ENCODE measurements at places on chromosomes 11 and 22.

DNA sequence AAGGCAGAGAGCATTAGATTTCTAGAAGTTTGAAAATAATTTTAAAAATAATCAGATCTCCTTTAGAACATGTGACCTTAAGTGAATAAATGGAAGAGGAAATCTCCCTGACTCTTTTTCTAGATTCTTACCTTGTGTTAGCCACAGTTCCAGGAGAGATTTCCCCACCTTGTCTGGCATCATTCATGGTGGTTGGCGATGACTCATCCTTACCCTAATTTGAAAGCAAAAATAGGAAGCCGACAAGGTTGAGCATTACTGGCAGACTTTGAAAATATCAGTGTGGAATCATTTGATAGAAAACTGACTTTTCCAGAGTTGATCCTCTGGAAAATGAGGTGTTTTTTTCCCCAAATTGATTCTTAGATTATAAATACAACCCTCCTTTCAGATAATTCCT is 48.1 kb downstream of the CNTN5 start:
- no peak for DNase-seq

- DNase-seq = no peak
Measured at GRCh38 chr22:44289414-44290171, 23.2 kb downstream of the SHISAL1 start.

- DNase-seq = no peak
Measured at GRCh38 chr11:84022201-84022600, 736.0 kb upstream of the CCDC90B start.

- no peak for DNase-seq
Measured at GRCh38 chr11:10374386-10374785, 69.5 kb downstream of the ADM start.

DNA sequence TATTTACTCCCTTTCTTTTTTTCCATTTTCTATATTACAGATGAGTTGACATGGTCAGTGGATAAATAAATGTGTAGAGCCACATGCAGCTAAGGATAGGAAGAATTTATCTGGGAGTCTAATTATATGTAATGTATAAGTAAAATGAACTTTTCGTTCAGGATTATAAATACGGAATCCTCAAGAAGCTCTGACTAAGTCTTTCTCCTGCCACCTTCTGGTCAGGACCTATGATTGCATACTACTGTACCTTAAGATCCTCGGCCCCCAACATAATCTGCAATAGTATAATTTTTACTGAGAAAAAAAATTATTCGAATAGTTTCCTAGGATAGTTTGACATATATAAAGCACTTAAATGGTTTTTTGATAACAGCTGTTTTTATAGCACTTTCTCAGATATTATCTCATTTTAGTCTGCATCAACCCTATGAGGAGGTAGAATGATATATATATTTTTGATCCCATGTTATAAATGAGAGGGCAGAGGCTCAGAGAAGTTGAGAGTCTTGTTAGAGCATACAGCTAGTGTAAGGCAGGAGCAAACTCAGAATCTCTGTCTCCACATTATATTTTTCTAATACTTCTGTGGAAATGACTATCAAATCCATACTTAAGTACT is 36.1 kb downstream of the CCDC90B start:
- DNase-seq = no peak

GRCh38 chr11:119744577-119744976 is 15.6 kb upstream of the NECTIN1 start:
- DNase-seq = no peak

GRCh38 chr11:118734031-118734430 is 54.6 kb upstream of the TREH start:
- DNase-seq = no peak

GRCh38 chr11:102205805-102206204 is 95.6 kb downstream of the YAP1 start:
- DNase-seq = no peak

- no peak for DNase-seq
Measured at GRCh38 chr11:73243093-73243485, 25.0 kb downstream of the P2RY2 start.

DNA sequence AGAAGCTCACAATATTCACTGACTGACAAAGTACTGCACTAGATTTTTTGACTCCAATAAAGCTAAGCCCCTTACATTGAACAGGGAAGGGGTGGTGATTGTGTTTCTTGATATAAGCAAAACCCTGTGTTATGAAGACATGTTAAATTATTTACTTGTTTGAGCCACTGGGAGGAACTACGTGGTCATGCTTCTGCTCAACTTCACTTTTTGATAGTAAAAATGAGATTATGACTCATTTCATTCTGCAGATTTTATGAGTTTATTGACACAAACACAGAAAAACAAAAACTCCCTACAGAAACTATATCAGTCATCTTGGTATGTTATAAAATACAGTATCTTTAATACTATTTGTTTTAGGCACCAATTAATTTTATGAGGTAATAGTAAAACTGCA is 124.7 kb downstream of the CADM1 start:
- DNase-seq = no peak

GRCh38 chr11:122743949-122744348 is 88.4 kb downstream of the UBASH3B start:
- peak; percentile 32 for DNase-seq

DNA sequence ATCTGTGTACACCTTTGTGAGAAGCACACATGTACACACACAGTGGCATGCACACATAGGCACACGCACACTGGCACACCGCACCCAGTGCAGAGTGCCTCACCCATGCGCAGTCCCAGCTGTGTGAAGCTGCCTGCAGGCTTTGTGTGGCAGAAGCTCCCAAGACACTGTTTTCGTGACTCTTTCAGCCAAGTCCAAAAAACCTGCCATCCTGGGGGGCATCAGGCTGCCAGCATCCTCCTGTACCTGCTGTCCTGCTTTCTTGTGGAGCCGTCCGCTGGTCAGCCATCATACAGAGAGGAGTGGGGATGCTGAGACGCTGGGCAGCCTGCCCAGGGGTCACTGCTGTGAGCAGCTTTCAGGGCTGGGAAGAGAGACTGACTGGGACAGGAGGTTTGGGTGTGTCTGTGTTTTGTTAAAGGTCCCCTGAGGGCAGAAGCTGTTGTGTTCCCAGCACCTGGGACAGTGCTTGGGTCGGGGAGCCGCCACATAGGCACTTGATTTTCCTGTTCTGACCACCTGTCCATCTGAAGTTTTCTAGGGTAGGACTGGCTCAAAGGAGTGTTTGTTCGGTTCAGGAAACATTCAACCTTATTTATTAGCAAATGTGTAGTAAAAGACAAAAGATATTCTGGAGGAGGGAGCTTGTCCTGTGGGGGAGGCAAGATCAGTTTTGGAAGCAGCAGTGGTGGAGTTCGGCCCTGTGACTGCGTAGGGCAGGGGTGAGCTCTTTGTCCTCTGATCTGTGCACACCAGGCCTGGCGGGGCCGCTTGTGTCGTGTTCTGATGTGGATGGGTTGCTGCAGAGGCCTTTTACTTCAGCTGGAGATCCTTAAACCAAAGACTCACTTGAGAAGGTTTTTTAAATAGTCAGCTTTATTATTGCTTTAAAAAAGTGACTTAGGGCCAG is 29.7 kb downstream of the AP2A2 start:
- DNase-seq = no peak

- DNase-seq = no peak
Measured at GRCh38 chr11:114044042-114044871, 15.3 kb upstream of the ZBTB16 start.

DNA sequence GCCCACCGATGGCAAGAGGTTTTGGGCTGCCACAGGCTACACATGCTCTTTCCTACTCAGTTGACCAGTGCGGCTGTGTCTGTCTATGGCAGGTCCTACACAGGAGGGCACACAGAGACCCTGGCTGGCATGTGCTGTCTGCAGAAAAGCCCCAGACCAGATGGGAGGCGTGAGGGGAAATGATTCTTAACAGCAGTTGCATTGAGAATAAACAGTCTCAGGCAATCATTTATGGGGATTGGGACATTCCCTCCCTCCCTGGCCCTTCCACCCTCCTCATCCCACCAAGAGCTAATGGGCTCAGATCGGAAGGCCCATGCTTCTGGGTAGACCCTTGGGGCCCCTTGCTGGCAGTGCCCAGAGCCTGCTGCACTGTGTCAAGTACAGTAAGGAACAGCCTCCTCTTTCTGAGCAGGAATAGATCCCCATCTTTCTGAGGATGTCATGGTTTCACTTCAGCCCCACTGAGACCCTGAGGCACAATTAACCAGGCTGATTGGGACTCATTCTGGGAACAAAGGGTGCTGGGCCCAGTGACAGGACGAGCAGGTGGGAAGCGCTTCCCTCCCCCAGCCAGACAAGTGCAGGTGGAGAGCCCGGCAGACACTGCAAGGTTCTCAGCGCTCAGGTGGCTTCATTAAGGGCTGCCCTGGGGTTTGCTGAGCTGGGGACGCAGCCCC is 28.3 kb downstream of the TSPAN18 start:
- DNase-seq = no peak

DNA sequence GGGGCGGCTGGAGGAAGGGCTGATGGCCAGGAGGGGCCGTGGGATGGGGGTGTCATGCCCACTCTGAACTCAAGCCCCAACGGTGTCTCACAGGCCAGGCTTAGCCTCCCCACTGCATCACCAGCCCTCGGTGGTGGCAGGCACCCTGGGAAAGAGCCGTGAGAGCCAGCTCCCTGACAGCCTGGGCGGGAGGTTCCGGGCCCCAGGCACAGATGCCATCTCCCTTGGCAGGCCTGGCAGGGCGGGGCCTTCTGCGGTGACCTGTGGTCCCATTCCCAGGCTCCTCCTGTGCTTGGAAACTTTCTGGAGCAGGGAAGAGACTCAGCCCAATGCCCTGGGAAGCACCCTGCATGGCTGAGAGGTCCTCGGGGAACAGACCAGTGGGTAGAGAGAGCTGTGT is 4.8 kb downstream of the PHLDA2 start:
- no peak for DNase-seq

DNA sequence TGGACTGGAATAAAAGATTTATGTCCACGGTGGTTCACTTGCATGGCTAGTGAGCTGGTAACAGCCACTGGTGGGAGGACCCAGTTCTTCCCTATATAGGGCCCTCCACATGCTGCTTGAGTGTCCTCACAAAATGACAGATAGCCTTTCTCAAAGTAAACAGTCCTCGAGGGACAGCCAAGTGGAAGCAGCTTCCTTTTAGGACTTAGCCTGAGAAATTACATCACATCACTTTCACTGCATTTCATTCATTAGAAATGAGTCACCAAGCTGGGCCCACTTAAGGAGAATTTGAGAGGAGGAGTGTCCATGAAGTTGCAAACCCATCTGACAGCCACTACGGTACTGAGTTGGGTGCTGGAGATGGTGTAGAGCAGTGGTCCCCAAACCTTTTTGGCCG is 7.0 kb downstream of the ISX start:
- no peak for DNase-seq

DNA sequence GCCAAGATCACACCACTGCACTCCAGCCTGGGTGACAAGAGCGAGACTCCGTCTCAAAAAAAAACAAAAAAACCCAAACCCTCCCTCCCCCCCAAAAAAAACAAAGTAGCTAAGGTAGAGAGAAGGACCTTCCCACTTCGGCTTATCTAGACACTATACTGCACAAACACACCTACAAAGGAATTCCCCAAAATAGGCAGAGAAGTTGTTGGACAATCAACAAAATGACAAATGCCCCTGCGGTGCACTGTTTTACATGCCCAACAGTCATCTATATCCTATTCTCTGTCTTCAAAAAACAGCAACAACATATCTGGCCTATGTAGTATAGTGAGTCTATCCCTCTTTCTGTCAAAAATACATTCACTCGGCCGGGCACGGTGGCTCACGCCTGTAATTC is 6.6 kb upstream of the DPF2 start:
- no peak for DNase-seq

DNA sequence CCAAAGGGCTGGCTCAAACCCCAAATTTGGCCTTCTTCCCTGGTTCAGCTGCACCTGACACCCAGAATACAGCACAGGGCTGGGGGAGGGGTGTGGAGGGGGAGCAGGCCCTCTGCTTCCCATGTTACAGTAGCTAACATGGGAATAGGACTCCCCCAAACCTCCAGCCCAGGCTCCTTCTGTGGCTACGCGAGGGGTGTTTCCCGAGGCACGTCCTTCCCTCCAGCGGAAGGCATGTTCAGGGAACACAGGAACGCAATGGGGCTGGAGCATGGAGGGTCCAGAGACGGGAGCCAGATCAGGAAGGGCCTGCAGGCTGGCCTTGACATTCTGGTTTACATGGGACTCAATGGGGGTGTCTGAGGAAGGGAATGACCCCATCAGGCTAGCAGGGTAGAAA is 11.8 kb upstream of the IGLL1 start:
- no peak for DNase-seq

GRCh38 chr11:68041617-68042218 is 2.9 kb downstream of the TCIRG1 start:
- no peak for DNase-seq

GRCh38 chr11:86418106-86418505 is 43.4 kb downstream of the CCDC81 start:
- no peak for DNase-seq

- no peak for DNase-seq
Measured at GRCh38 chr22:24592851-24593558, at the start of gene LRRC75B. TSS of gene LRRC75B (minus strand) at chr22:24593073. CDS start at chr22:24593039, 34 bp downstream.

GRCh38 chr11:86692746-86693145 is 20.3 kb upstream of the ME3 start:
- DNase-seq = no peak

GRCh38 chr11:47566149-47566698 is 825 bp downstream of the PTPMT1 start:
- DNase-seq = no peak

GRCh38 chr11:60069450-60069849 is 13.0 kb downstream of the MS4A3 start:
- DNase-seq = no peak

DNA sequence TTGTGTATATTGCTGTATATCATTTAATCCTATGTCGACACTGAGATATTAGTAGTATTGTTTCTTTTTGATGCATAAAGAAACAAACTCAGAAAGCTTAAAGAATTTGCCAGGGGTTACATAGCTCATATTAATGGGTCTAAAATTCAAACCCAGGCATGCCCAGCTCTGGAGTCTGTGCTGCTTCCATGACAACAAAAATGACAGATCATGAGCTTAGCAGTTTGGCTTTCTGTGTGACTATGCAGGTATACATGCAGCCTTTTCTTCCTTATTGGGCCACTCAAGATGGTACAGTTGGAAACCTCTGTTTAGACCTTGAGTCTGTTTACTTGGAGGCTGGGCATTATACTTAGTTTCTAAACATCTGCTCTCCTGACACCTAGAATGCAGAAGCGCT is 220.5 kb upstream of the TENM4 start:
- DNase-seq = no peak

GRCh38 chr11:123286761-123287160 is 91.7 kb upstream of the CLMP start:
- DNase-seq = no peak

DNA sequence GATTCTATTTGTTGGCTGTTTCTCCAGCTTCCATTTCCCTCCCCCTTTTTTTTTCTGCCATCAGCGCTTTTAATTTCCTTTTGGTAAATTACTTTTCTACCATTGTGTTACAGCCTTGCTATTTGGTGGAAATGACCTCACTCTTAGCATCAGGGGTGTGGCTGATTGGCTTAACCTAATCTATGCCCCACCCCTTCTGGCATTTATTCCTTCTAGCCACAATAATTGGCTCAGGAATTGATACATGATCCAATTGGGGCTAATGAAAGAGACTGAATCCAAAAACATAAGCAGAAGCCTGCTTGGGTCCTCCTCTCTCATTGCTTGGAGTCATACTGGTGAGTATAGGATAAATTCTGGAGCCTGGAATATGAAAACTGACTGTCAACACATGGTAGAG is 402.4 kb upstream of the LRRC4C start:
- no peak for DNase-seq
